ENCODE measurements at places on chromosomes 11 and 22.

GRCh38 chr11:61654397-61654829 is 25.8 kb upstream of the DAGLA start:
- no peak for DNase-seq

DNA sequence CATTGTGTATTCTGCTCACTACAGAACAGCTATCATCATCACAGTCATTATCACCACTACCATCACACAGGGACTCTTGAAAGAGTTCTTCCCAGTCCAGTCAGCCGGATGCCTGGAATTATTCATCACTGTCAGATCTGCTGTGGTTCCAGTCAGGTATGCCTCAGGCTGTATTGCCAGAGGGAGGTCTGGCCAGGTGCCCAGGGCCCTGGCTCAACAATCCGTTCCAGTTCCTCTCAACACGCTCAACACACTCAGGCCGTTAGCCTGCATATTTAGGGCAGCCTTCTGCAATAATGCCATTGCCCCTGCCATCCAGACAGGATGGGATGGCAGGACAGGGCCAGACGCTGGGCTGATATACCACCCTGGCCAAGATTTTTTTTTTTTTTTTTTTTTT is 28.6 kb upstream of the RASL10A start:
- peak; percentile 99 for DNase-seq

DNA sequence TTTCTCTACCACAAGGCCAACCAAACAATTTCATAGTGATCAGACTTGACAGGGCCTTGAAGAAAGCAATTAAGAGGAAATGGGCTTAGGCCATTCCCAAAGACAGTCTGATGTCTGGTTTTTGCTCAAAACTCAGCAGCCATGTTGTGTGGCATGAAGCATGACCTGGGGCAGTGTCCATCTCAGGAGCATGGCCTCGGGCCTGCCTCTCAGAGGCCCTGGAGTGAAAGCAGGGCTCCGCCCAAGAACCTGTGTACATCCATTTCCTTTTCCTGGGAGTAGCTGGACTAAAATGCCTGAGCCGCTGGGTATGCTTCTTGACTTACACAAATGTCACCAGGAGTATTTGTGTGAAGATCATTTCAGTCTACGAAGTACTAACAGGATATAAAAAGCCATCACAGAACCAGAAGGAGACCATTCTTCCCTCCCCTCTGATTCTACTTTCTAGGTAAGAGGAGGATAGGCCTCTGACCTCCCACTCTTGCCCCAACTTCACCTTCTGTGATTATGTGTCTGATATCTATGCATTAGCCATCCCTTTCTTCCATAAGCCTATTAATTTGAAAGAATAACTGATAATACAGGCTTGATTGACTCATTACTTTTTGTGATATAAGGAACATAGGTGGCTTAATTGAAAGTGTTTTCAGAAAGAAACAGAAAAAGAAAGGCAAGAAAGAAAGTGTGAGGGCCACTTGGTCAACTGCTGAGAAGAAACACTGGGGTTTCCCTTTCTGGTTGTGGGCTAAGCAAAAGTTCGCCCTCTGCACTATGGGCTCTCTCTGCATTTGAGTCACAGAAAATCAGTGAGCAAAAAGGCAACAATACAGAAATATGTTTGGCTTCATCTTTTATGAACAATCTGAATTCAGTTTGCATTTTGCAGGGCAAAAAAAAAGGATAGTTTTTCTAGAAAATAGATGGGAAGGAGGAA is 188.6 kb upstream of the MTMR2 start:
- no peak for DNase-seq

DNA sequence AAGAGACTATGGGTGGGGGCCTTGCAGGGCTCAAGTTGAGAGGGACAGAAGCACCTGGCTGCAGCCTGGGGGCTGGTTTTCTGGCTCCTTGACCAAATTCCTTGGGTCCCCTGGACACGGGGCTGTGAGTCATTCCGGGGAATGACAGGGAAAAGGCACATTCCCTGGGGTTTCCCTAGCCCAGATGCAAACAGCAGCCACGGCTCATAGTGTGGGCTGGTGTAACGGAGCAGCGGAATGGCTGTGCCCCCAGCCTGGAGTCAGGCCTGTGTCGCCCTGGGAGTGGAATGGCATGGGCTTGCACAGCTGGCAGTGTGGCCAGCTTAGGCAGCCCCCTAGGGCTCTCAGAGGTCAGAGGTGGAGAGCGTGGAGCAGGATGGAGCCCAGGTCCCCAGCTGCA is 77.6 kb upstream of the KCNQ1OT1 start:
- DNase-seq = peak; percentile 86

DNA sequence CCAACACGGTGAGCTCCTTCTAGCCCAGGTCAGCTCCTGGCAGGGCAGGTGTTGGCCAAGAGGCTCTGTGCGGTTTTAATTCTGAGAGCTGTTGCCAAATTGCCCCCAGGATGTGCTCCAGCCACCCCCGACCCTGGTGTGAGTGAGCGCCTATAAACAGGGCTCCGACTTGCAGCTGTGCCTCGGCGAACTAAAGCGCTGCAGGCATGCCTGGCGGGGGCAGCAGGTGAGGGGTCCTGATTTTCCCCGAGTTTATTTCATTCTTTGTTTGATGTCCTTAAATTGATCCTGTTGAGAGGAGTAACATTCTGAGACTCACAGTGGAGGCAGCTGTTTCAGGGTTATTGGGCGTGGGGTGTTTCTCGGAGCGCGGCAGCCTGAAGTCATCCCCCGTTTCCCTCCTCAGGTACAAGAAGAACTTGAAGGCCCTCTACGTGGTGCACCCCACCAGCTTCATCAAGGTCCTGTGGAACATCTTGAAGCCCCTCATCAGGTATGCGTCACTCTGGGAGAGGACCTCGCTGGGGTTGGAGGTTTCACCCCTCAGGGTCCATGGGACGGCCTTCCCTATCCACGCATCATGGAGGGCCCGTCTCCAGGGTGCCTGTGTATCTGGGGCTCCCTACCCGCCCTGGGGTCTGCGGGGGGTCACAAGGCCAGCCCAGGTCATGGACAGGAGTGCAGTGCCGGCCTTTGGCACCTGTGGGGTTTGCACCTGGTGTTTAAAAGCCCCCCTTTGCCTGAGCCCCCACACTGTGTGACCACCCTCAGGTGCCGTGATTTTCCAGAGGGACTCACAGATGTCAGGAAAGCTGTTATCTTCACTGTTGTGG is 62.1 kb downstream of the ARHGAP8 start:
- DNase-seq = no peak

GRCh38 chr11:119791701-119792151 is 62.7 kb upstream of the NECTIN1 start:
- peak; percentile 82 for DNase-seq

All from astrocyte of the hippocampus (primary cell).